ENCODE measurements at places on chromosomes 1 and 21. TPM values are rescaled to one million over a fixed set of nuclear protein-coding genes. Genes with fewer than 3 reads are reported as not detected.

GRCh38 chr1:11272544-11272831 is 510 bp upstream of the UBIAD1 start:
- DNase-seq, result no peak

DNA sequence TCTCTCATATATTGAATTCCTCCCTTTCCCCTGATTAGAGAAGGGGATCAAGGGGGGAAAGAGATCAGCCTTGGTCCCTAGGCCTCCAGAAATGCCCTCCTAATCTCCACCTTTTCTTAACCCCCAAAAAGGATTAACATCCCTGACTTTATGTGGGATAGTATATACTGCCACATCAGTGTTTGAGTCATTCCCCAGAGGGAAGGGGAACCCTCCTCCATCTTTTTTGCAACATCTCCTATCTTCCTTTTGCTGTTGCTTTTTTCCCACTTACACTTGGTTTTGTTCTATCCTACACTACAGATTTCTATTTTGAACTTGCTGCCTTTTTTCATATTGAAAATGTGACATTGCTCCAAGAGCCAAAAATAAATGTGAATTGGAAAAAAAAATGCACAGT is 65.4 kb upstream of the PODN start:
- DNase-seq, result no peak

GRCh38 chr1:32714277-32714676 is 11.7 kb upstream of the SYNC start:
- DNase-seq, result no peak

DNA sequence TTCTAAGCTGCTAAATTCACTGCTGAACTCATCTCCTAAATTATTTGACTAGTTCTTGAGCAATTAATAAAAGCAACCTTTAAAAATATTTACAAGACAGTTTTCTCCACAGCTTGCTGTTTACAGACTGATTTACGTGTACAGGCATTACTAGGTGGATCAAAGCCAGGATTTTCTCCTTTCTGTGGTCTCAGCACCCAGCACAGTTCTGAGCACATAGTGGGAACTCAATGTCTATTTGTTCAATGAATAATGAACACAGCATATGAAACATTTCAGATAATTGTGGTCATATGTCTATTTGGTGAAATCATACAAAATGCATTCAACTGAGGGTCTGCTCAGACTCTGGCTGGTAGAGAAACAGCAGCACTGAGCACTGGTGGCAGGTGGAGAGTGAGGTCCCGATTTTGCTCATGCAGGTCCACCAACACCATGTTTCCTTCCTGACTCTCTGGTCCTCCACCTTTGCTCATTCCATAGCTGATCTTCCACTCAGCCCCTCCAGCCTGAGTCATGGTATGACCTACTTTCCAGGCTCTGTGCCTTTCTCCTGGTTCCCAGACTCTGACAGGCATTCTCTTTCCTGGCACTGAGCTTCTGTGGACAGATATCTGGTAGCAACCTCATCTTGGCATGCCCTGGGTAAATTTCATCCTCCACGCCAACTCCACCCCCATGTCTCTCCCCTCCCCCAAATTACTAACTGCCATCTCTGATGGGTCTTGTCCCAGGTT is 311.3 kb downstream of the TGFB2 start:
- DNase-seq, result no peak

DNA sequence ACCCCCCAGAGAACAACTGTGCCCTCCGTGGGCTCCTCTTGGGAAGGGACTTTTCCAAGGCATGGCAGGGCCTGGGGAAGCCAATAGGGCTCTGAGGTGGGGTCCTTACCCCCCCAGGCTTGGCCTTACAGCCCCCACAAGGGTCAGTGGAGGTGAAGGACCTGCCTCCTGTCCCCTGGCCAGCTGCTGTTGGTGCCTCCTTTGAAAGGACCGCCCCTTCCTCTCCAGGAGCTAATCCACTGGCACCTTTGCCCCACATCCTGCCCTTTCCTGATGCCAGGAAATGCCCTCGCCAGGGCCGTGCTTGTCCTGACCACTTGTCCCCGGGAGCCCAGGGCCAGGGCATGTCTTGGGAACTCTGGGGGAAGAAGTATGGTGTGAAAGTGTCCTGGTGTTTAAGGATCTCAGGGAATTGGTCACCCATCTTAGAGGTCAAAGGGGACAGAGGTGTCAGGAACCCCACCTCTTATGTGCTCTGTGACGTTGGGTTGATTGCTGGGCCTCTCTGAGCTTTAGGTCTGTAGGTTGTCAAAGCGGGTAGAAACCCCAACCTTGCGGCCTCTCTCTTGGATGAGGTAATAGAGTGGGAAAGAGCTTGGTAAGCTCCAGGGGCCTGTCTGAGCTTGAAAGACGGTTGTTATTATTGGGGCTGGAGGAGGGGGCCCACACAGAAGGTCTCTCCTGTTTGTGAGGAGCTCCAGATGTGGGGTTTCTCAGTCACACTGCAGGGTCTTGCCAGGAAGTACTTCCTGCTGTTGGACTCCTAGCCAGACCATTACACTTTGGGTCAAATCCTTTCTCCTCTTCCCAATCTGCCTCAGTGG is 2.8 kb downstream of the KCNQ4 start:
- no peak for DNase-seq

GRCh38 chr1:115283249-115283648 is 54.8 kb downstream of the NGF start:
- no peak for DNase-seq

- DNase-seq, result no peak
Measured at GRCh38 chr1:12276225-12276624, 46.4 kb downstream of the VPS13D start.

GRCh38 chr1:109522026-109522425 is 12.5 kb upstream of the AMIGO1 start:
- no peak for DNase-seq

- no peak for DNase-seq
Measured at GRCh38 chr1:67312615-67313014, 4.9 kb downstream of the IL12RB2 start.

DNA sequence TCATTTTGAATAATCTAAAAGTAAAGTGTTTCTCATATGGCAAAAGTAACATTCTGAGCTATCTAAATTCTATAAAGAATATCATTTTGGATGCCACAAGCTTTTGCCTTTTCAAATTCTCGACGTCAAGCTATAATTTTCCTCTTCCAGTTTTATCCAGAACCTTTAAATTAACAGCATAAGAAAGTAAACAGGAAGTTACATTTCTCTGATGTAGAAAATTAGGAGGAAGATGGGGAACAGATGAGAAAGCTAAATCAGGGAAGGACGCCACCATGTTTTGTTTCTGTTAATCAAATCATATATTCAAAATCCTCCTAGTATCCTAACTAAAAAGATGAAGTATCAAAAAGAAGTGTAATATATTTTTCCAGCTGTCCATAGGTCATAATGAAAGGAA is 8.8 kb upstream of the CAMSAP2 start:
- no peak for DNase-seq

GRCh38 chr1:108814343-108815125 is 42.4 kb downstream of the AKNAD1 start:
- peak; percentile 35 for DNase-seq

- no peak for DNase-seq
Measured at GRCh38 chr1:33410091-33410701, 20.7 kb downstream of the PHC2 start.

DNA sequence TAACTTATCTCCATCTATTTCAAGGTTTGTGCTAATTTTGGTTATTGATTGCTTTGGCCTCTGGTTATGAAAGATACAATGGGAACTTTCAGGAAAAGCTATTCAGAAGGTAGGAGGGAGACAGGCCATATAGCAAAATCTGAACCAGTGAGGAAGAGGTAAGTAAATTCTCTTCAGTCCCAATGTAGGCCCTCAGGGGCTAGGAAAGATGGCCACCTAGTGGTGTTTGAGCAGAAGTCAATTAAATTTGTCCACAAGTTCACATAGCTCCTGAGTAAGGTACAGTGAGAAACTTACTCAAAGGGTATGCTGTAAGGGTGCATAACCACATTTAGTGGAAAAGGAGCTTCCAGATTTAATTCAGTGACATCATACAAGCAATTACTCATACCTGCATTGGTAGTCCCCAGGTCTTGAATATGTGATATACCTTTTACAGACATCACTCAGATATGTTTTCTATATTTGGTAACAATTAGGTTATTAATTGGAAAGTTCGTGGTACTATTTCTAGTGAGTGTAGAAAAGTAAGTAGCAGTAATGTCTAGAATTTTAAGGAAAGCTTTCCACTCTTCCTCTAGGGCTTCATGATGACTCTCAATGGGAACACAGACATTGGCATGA is 21.4 kb upstream of the FMO1 start:
- peak; percentile 66 for DNase-seq

DNA sequence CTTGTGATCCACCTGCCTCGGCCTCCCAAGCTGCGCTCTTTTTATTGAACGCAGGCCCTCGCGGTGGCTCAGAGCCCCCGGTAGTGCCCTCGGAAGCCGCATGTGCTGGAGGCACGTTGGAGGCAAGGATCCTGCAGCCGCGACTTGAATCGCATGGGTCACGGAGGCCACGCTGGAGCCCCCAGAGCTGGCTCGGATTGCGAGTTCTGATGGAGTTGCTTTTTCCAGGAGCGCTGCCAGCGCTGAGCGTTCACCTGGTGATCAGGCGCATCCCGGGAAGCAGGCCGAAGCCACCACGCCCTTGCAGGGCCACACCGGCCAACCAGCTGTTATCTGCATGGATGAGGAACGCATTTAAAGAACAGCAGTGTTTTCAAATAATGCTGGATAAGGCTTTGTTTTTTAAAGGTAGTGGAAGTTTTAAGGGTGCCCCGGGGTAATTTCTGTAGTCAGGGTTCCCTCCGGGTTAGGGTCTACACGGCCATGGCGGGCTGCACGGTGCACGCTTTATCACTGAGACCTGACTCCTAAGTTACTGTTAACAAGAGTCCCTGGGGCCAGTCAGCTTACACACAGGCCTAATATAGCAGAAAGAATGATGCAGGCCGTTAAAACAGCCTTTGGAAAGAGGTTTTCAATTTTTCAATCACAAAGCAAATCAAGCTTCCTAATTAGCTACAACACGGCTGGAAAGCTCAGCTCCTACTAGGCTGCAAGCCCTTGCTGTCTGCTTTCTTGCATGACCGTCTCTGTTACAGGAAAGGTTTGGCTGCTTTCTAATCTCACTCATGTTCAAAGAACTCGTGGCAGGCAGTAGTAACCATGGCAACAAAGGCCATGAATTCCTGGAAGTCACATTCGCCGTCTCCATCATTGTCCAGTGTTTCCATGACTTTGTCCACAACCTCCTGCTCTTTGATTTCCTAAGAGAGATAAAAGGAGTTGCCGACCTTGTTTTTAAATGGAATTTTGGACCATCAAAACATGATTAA is 6.0 kb downstream of the S100B start:
- DNase-seq, result peak; percentile 67

DNA sequence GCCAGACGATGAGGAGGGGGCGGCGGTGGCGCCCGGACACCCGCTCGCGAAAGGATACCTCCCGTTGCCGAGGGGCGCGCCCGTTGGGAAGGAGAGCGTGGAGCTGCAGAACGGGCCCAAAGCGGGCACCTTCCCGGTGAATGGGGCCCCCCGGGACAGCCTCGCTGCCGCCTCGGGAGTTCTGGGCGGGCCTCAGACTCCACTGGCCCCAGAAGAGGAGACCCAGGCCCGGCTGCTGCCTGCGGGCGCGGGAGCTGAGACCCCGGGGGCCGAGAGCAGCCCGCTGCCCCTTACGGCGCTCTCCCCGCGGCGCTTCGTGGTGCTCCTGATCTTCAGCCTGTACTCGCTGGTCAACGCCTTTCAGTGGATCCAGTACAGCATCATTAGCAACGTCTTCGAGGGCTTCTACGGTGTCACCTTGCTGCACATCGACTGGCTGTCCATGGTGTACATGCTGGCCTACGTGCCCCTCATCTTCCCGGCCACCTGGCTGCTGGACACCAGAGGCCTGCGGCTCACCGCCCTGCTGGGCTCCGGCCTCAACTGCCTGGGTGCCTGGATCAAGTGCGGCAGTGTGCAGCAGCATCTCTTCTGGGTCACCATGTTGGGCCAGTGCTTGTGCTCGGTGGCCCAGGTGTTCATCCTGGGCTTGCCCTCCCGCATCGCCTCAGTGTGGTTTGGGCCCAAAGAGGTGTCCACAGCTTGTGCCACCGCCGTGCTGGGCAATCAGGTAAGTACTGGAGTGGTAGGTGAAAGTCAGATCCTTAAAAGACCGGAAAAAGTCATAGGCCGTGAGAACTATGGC is 588 bp downstream of the FLVCR1 start:
- DNase-seq, result no peak

GRCh38 chr1:25206201-25206600 is 26.1 kb downstream of the SYF2 start:
- DNase-seq, result no peak

DNA sequence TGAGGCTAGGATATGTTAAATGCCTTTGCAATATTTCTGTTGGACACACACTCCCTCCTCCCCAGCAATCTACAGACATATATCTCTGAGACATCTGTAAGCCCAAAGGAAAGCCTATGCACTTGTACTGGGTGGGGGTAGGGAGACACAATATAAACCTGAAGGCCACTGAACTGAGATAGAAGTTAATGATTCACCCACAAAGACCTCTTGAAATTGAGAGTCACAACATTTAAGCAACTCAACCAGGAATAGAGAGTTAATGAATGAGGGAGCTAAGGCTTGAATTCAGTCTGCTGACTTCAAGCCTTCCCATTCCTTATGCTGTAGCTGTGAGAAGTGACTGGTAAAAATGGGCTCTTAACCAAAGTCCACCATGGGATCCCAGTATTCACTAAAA is 5.0 kb downstream of the OR10J1 start:
- no peak for DNase-seq

DNA sequence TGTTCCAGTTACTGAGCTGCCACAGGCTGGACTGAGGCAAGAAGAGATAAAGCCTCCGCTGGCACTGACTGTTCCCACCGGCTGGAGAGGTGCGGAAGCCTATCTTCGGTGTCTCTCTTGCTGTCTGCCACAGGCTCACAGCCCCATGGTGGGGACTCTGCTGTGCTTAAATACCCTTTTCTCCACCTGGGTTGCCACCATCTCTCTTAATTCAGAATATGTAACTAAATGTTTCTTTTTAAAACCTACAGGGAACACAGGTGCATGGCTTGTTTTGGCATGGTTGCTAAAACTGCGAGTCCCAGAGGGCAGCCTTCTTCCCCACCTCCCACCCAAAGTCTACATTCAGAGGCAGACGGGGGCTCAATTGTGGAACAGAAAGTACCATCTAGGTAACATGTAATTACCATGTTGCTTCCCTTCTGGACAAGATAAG is 8.1 kb upstream of the LBR start:
- DNase-seq, result no peak

Gene ST6GALNAC5
- not detected for total RNA-seq

Gene CCDC28B
- total RNA-seq, result 37.1 TPM

Gene AQP10
- total RNA-seq, result not detected

Gene CELA2B
- not detected for total RNA-seq

Gene CACNA1S
- total RNA-seq, result not detected

Gene PLA2G2D
- total RNA-seq, result not detected

Gene TDRD10
- total RNA-seq, result not detected

Gene NKAIN1
- total RNA-seq, result not detected

Gene PLPP3
- not detected for total RNA-seq

Gene OR6K3
- not detected for total RNA-seq

Gene LCE1D
- not detected for total RNA-seq

Gene GRIK1
- not detected for total RNA-seq

Gene OR2T12
- total RNA-seq, result not detected

Measured in activated CD4-positive, alpha-beta T cell treated with anti-CD3 and anti-CD28 coated beads, Interleukin-2, amount 10 ng/mL, durations not matched to agents 24 days and 14 days (primary cell).